NCI-H1694 (cell line): ENCODE measurements at places on chromosomes 2 and 18.

- no peak for DNase-seq
Observed at GRCh38 chr18:54183390-54183789, 41.1 kb downstream of the MBD2 start.

DNA sequence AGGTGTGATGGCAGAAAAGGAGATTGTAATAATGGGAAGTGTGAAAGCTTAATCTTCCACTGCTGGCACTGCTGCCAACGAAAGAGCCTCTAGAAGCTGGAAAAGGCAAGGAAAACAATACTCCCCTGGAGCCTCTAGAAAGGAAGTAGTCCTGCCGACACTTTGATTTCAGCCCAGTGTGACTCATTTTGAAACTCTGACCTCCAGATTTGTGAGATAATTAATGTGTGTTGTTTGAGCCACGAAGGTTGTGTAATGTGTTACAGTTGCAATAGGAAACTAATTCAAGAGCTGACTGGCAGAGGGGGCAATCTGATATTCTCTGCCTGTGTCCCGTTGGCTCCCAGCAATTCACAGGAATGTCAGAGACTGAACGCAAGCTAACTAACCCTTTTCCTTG lies 219.2 kb upstream of the UBE2E3 start:
- no peak for DNase-seq

DNA sequence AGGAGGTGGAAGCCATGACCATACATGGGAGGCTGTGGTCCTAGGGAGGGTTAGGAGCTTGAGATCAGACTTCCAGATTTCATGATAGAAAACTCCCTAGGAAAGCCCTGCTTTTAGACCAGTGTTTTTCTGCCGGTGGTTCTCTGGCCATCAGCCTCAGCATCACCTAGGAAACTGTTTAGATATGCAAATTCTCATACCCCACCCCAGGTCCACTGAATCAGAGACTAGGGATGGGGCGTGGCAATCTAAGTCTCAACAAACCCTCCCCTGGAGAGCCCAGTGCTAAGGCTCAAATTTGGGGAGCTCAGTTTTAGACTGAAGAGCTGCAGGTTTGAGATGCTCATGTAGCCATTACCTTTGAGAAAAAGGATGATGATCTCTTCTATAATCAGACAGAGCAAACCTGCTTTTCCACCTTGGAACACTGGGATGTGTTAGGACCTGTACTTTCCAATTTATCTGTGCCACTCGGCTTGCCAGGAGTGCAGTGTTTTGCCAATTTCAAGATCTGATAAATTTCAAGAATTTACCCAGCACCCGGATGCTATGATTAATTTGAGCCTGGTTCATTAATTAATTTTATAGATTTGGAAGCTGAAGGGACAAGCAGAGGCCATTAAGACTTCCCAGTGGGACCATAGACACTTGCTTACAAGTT lies 31.5 kb upstream of the LYPD6B start:
- no peak for DNase-seq

GRCh38 chr2:25979001-25979400 lies 3.3 kb downstream of the KIF3C start:
- DNase-seq = no peak

- no peak for DNase-seq
Observed at GRCh38 chr2:2112416-2113105, 218.5 kb downstream of the MYT1L start.

DNA sequence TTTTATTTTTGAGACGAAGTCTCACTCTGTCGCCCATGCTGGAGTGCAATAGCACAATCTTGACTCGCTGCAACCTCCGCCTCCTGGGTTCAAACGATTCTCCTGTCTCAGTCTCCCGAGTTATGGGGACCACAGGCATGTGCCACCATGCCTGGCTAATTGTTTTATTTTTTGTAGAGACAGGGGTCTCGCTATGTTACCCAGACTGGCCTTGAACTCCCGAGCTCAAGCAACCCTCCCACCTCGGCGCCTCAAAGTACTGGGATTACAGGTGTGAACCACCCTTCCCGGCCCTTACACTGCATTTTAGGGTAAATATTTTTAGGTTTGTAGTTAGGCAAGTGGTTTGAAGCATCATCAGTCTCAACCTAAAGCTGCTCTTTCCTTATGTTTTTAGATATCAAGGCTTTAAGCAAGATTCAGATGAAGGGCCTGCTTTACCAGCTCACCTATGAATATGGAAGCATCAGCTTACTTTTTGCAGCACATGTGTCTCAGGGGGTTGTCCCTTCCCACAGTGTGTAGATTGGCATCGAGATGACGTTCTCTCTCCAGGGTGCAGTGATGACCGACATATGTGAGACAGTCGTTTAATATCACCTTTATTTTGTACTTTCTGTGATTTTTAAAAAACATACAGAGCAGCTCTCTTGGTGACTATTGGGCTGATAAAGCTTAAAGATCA lies 47.2 kb downstream of the ATIC start:
- no peak for DNase-seq

DNA sequence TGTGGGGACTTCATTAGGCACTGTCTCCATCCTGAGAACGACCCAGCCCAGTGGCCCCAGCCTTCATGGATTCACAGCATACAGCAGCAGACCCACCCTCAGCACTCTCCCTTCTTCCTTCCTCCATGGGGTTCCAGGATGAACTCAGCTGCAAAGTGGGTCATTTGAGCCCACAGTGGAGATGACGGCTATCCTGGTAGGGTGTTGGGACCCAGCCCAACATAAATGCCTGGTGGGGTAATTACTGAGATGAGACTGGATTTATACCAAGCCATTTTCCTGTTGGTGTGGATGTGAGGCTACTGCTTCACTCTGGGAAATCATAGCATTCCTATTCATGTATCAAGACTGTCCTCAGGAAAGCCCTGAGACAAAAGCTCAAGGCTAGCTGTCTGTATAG lies 536.7 kb upstream of the TNP1 start:
- DNase-seq = no peak

DNA sequence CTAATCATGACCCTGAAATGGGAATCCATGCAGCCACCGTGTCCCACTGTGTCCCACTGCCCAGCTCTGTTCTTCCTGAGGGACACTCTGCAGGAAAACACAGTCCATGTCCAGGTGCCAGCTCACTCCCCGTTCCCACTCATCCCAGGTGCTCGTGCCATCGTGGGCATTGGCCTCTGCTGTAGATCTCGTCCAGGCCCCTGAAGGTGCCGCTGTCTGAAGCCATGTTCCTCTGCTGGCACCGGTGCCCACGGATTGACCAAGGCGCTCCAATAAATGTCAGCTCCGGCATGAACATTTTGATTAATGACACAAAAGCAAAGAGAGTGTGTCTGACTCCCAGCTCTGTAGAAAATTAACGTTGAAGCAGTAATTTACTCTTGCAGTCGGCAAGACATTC lies 280.1 kb upstream of the SALL3 start:
- DNase-seq = no peak

DNA sequence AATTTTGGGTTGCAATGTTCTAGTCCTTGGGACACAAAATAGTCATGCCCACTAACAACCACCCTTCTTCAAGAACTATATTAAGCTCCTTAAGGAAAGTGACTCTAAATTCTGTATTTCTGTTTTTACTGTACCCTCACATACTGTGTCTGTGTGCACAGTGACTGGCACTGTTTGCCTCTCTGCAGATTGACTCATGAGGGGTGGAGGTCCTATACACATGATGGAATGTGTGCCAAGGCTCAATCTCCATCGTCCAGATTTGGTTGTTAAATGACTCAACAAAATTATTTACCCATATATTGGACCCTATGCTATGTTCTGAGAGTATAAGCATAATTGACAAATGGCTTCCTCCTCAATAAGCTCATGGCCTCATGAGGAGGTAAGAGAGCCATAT lies 126.6 kb upstream of the CWC22 start:
- no peak for DNase-seq

DNA sequence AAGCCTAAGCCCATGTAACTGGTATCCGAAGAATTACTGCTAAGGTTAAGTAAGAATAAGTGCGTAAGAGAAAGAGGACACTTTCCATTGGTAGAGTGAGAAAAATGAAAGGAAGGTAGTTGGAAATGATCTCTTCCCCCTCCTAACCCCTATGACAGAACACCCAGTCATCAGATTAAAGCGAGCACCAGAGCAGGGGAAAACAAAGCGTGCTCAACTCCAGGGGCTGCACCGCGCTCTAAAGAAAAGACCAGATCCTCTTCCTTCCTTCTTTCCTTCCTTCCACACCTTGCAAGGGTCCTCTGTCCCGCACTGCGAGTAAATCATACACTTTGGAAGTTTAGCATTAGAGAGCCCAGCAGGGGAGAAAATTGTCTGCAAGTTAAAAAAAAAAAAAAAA lies 971 bp upstream of the CDH7 start:
- DNase-seq = no peak

- no peak for DNase-seq
Observed at GRCh38 chr18:3186678-3187658, 32.8 kb downstream of the MYOM1 start.

DNA sequence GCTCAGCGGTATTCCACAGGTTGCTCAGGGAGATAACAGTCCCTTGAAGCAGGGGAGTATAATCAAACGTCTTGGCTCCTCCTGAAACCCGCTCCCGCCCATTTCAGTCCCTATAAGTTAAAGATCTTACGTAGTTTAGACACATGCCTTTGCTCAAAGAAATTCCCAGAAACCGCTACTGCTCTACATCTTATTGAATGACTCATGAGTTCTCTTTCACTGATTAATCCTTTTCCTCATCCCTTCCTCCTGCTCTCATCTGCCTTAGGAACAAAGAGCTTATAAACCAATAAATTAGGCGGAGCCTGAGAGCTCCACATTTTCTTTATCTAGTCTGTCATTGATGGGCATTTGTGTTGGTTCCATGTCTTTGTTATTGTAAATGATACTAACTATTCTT lies 4.2 kb upstream of the SERPINB4 start:
- DNase-seq = no peak

- no peak for DNase-seq
Observed at GRCh38 chr18:45107425-45107824, 426.7 kb downstream of the SETBP1 start.

DNA sequence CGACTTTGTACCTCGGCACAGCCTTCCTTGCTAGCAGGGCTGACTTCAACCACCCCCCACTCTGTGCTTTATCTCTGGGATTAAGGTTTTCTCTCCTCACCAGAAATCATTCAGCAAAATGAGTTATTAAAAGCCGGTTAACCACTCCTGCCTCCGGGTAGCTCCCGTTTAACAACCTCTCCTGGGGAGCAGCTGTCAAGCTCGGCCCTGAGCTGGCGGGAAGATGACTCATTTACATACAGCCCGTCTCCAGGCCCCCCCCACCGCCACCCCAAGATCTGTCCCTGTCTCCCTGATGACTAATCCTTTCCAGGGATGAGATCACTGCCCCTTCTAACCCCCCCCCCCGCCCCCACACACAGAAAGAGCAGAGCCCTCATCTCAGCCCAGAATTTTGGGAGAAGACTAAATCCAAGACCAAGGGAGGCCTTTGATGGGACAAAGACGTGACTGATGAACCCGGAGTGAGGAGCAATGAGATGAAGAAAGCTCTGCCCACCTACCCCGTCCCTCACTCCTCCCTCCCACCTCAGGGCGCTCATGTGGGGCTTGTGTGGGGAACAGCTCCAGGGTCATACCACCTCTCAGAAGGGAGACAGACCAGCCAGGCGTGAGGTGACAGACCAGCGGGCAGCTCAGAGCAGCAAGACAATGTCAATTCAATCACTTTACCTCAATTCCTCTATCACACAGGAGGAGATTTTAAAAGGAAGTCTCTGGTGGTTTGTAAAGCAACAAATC lies 131.4 kb downstream of the MSH2 start:
- DNase-seq = peak; percentile 25

GRCh38 chr2:46378616-46379015 lies 81.4 kb downstream of the EPAS1 start:
- no peak for DNase-seq

DNA sequence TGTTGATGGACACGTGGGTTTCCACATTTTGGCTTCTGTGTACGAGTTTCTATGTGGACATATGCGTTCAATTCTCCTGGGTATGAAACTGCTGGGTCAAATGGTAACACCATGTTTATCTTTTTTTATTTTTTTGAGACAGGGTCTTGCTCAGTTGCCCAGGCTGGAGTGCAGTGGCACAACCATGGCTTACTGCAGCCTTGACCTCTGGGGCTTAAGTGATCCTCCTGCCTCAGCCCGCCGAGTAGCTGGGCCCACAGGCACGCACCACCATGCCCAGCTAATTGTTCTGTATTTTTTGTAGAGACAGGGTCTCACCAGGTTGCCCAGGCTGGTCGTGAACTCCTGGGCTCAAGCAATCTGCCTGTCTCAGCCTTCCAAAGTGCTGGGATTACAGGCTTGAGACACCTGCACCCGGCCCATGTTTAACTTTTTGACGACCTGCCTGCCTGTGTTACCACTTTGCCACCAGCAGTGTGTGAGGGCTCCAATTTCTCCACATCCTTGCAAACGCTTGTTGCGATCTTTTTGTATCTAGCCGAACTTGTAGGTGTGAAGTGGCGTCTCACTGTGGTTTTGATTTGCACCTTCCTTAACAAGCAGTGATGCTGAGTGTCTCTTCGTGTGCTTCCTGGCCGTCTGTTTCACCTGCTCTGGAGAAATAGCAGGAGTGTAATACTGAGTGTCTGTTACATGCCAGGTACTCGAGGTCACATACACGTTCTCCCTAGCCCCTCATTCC lies 6.9 kb downstream of the HSBP1L1 start:
- DNase-seq = no peak

DNA sequence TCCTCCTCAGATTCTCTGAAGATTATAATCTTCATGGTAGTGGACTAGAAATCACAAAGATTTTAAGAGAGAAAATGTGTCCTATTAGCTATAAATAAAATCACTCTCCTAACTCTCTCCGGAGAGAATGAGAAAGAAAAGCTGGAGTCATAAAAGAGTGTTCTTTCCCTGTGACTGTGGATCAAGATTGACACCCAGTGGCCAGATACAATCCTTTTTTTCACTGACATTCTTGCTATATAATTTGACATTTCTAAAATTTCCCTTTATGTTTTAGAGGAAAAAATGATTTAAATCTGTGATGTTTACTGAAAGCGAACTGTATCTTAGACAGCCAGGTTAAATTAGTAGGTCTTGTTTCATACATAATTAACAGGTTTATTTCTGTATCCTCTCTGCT lies 35.4 kb upstream of the LRP2 start:
- DNase-seq = peak; percentile 16

GRCh38 chr2:121128741-121129659 lies 156.0 kb downstream of the TFCP2L1 start:
- DNase-seq = no peak

DNA sequence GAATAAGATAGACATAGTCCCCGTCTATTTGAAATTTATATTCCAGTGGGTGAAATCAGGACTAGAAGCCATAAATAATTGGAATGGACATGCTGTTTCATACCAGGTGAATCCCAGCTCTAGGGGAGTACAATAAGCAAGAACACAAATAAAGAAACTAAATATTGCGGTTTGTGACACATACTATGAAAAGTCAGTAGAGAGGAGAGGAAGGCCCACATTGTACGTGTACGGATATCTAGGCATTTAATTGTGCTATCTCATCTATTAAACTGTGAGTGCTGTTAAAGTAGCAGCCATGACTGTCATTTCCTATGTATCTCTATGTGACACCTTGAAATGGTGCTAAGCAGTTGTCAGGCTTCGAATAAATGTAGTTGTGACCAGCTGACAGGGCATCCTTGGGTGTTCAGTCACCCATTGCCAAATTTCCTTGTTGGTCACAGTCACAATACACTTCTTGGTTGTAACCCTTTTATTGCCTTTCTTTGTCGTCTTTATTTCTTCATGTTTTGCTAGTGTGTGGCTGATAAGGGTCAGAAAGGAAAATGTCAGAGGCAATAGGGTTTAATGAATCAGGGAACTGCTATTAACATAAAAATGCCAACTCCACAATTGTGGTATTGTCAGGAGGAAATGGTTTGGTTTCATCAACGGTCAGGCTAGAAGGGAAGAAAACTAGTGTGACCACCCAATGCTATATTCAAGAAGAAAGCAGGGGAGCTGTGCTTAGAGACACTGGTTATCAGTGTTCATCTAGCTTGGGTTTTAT lies 31.5 kb downstream of the CPO start:
- DNase-seq = no peak
